Sciatic nerve (tissue), 2 donors: ENCODE measurements at places on chromosomes 1 and 21.

DNA sequence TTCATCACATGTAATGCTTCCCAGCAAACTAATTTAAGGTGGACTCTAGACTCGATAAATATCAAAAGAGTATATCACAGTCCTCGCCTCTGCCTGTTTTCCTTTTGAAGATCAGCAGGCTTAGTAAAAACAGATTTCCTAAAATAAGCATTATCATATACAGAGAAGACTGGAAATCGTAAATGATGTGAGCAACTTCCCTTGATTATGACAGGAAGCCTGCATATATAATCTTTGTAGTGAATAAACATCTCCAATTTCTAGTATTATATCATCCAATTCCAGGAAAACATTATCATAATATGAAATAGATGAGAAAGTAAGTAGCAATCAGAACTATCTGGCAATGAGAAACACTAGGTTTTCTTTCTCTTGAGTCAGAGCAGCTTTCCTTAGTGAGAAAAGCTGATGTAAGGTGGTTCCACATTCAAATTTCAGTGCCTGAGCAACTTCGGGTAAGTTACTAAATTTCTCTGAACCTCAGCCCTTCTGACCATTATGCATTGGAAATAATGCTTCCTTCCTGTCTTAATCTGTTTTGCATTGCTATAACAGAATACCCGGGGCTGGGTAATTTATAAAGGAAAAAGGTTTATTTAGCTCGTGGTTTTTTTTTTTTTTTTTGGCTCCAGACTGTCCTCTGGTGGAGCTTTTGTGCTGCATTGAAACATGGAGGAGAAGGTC is 12.6 kb upstream of the POU2F1 start:
- no peak for DNase-seq

- DNase-seq = no peak
Observed at GRCh38 chr21:46001821-46002681, 20.5 kb downstream of the COL6A1 start.

DNA sequence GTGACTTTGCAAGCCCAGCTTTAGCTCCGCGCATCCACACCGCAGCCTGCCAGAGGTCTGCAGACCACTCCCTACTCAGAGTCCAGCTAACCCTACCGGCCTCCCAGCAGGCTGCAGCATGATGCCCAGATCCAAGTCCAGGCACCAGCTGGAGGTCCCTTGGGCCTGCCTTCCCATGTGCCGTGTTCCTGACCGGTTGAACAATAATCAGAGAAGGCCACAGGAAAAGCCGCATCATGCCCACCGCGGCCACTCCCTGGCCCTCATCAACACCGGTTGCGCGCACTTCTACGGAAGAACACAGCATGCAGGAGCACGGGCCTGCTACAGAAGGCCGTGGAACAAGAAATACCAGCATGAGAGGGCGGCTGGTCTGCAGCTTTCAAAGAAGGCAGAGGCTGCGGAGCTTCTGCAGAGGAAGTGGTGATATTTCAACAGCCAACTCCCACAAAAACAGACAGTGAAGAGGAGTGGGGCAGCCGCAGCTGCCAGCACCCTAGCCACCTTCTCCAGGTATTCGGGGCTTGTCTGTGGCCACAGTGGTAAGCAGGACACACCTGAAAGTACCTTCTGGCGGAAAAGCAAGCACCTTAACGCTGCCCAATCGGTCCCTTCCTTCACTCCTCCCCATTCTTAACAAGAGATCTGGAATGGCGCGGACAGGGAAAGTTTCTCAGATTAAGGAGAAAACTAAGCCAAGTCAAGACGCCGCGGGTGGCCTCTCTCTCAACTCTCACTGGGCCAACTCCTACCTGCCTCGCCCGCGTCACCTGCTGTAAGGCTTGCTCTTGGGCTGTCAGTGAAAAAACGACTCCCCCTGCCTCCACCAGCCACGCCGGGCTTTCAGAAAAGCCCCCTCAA is 1.5 kb downstream of the PGBD5 start:
- DNase-seq = no peak

DNA sequence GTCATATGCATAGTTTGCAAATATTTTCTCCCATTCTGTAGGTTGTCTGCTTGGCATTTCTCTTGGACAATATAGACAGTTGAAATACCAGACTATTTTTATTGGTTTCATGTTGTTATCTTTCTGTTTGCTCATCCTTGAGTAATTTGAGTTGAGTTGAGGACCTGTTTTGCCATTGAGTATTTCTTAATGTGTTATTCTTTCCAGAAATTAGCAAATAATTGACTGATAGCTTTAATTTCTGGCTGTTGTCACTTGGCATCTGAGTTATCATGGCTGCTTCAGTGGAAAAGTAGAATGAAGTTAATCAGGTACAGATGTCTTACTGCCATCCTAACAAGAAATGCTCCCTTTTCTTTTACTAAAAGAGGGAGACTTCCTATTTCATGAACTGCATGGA is 264.8 kb upstream of the DUSP10 start:
- DNase-seq = no peak
